ENCODE measurements at places on chromosomes 1 and 21.
A peak's percentile ranks its signal among the peaks of the same experiment; 100 is the strongest.

- DNase-seq, result no peak
Observed at GRCh38 chr1:219880765-219881457, 47.4 kb downstream of the SLC30A10 start.

DNA sequence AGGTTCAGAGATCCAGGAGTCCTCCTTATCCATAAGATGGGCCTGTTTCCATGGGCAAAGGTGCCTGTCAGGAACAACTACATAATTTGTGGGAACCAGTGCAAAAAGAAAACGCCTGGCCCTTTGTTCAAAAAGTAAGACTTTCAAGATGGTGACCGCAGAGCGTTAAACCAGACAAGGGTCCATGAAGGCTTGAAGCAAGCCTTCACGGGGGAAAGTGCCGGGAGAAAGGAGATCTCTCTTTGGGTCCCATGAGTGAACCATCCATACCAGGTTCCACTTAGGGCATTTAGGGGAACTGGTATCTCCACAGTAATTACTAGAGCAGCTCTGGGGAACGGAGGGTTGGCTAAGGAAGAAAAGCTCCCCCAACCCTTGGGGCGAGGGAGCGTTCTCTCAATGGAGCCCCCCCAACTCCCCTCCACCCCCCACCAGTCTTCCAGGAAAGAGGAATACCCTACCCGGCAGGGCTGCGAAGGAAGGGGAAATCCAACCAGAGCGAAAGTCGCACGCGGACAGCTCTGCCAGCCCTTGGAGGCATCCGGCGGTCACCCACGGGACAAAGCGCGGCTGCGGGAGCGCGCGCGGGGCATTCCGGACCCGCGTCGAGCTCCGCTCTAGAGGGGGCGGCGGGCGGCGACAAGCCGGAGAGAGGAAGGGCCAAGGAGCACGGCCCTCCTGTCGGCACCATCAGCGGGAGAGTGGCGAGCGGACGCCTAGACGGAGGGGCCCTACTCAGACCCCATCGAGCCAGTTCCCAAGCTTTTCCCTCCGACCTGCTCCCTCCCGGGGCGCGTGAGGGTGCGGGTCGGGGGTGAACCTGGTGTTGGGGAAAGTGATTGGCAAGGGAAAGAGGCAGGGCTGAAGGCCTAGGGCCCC is 687 bp upstream of the RASSF5 start:
- DNase-seq, result peak; percentile 7

DNA sequence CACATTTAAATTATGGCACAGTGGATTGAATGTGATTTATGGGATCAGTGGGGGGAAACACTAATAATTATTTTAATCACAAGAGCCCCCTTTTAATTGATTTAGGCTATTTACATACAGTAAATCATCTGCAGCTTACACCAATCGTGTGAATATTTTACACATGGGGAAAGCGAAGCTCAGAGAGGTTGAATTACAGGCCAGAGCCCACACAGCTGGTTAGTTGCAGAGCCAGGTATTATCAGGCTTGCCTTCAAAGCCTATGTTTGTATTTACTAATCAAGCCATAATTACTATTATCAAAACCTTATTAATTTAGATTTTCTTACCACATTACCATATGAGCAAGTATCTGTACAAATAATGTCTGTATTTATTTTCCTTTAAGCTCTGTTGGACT is 749 bp downstream of the SDCCAG8 start:
- DNase-seq, result no peak

DNA sequence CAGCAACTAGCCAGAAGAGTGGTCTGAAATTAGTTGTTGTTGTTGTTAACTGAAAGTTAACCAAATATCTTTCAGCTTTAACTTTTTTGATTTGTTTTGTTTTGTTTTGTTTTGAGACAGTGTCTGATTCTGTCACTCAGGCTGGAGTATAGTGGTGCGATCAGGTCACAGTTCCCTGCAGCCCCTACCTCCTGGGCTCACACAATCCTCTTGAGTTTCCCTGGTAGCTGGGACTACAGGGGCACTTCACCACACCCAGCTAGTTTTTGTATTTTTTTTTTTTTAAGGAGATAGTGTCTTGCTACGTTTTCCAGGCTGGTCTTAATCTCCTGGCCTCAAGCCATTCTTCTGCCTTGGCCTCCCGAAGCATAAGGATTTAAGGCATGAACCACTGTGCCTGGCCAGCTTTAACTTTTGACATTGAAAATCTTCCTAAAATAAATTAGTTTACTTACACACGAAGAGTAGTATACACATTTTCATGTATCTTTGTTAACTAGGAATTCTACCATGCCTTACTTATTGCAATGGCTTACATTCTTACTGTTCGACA is 45.0 kb downstream of the GNG12 start:
- DNase-seq, result no peak

DNA sequence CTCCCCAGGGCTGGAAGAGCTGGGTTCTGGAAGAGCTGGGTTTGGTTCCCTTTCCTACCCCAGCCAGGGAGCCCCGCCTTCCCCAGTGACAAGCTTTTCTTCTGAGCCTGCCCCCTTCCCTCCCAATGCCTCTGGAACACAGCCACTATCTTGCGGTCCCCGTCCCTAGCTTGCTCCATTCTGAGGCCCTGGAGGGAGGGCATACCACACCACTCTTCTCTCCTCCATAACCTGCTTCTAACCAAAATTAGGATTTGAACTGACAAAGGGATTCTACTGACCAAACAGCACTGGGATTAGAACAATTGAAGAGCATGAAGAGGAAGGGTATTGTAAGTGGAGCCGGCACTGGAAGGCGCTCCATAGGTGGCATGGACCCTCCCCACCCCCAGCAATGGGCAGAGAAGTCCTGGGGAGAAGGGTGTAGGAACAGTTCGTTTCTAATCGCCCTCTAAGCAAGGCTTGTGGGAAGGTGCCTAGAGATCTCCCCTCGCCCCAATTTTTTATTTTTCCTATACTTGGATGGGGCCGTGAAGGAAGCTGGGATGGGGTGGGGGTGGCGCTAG is 690 bp downstream of the C1orf216 start:
- DNase-seq, result no peak

GRCh38 chr1:119556423-119556822 is 49.4 kb downstream of the HSD3B1 start:
- DNase-seq, result no peak

DNA sequence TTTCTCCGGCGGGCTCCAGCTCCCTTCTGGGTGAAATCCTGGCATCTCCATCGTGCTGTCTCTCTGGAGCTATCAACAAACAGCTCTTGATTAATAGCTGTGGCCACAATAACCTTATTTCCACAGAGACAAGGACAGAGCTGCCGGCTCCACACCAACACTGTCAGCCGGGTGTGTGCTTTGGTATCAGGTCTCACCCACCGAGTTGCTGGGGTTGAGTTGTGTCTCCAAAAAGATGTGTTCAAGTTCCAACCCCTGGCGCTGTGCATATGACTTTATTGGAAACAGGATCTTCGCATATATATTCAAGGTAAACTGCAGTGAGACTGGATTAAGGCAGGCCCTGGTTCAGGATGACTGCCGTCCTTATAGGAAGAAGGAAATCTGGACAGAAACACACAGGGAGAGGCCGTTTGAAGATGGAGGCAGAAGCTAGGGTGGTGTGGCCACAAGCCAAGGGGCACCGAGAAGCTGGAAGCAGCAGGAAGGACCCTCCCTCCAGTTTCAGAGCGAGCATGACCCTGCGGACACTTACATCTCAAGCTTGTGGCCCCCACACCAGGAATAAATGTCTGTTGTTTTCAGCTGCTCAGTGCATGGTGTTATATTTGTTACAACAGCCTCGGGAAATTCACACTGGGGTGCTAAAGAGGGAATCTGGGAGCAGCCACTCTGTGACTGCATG is 88.4 kb upstream of the TMPRSS2 start:
- DNase-seq, result no peak

- no peak for DNase-seq
Observed at GRCh38 chr1:8845104-8846097, 28.0 kb upstream of the RERE start.

- DNase-seq, result no peak
Observed at GRCh38 chr1:184253921-184254320, 132.9 kb upstream of the C1orf21 start.

GRCh38 chr1:63827411-63828321 is 53.8 kb downstream of the ROR1 start:
- DNase-seq, result no peak

DNA sequence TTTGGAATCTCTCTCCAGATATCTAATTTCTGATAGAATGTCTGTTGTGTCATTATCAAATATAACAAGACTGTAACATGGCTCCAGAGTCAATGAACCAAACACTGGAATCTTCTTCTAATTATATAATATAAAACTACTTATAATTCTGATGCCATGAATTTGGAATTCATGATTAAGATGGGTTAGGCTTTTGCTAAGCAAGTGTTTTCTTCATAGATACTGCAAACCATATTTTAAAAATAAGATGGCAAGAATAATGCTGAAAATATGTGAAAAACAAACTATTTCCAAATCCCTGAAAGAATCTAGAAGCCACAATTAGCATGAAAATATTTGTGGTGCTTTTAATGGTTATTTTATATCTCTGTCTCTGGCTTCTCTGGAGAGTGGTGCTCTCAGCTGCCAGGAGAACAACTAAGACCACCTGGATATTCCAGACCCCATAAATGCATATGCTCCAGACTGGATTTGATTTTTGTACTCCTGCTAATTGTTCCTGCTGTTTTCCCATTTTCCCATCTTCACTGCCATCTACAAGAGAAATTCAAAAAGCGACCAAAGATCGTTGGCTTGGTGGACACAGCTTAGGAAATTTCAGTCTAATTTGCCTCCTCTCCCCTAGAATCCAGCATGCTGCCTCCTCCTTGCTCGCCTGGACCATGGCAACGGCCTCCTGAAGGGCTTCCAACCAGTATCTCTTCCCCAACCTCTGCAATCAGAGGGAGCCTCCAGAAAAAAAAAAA is 418.9 kb downstream of the SETD4 start:
- no peak for DNase-seq

DNA sequence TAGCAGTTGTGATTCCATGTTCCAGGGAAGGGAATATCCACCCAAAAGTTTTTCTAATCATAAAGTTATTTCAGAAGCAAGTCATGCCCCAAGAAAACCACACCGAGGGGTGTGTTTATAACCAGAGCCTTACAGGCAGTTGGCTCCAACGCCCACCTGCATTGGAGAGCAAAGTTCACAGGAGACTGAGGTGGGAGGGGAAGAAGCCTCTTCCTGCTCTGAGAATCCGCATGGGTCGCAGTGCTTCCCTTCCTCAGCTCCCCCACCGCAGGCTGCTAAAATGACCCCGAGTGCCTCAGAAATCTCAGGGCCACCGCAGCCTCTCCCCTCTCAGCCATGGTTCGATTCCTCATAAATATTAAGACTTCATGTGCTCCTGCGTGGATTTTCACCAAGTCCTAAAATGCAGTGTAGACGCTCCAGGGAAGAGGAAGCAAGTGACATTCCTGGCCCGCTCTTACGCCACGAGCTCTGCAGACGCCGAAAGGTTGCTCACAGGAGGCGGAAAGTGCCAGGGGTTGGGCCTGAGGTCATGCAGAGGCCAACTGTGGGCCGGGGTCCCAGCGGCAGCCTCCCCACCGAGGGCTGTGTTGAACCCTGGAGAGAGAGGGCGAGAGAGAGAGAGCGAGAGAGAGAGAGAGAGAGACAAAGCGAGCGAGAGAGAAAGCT is 13.4 kb upstream of the SPSB1 start:
- no peak for DNase-seq

- DNase-seq, result no peak
Observed at GRCh38 chr1:177181631-177182291, 11.0 kb downstream of the BRINP2 start.

GRCh38 chr1:202155478-202156021 is 4.9 kb downstream of the PTPN7 start:
- DNase-seq, result no peak

DNA sequence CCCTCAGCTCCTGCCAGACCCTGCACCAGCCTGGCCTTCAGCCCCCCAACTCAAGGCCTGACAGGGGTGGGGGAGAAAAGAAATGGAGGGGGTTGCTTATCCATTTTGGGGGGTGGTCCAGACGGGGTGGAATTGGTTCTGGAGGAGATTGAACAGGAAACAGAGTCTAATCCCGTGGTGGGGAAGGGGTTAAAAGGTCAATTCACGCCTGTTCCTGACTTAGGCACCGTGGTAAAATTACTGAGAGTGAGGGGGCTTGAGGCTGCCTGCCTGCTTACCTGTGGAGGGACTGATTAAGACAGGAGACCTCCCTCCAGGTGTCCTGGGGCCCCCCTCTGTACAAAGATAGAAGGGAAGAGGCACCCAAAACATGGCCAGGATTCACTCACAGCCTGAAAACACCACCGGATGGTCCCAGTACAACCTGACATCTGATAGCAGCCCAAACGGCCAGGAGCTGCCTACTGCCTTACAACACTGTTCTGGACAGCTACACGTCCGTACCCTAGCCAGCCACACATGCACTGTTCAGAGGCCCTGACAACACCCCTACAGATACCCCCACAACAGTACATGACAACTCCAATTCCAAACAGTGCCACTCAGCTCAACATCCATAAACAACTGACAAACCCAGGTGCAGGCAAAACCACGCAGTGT is 31.8 kb downstream of the AHDC1 start:
- no peak for DNase-seq

- DNase-seq, result peak; percentile 10
Observed at GRCh38 chr1:155134880-155135414, 705 bp upstream of the SLC50A1 start.

DNA sequence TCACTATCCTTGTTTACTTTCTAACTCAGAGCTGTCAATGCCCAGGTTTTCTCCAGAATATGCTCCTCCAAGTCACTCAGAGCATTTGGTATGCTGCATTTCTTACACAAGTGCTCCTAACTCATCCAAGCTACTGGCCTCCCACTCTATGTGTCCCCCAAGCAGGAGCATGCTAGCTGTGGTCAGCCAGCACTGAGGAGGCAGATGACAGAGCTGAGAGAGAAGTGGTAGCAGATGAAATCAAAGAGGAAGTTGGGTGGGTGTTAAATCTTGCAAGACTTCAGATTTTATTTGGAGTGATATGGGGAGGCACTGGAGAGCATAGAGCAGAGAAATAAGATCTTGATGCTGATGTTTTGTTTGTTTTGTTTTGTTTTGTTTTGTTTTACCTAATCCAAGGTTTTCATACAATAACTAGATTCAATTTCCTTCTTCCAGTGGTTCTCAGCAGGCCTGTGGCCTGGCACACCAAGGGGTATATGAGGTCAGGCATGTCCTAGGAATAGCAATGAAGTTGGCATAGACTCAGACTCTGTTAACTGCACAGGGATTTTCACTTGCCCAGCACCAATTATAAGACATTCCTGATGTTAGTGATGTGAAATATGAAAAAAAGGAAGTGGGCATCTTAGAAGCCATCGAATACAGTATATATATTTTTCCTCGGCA is 3.1 kb upstream of the PGBD5 start:
- no peak for DNase-seq

All from activated effector memory CD4-positive, alpha-beta T cell treated with Interleukin-2 at 50 U/mL for 16 hours (primary cell).